ENCODE measurements at places on chromosomes 7 and 10. TPM values are rescaled to one million over a fixed set of nuclear protein-coding genes. Genes with fewer than 3 reads are reported as not detected.
A peak's percentile ranks its signal among the peaks of the same experiment; 100 is the strongest.

- H3K27ac ChIP-seq, result no peak overlapping the region
- H3K36me3 ChIP-seq, result peaks cover 22% of the 10 kb centered on the region
- H3K4me3 ChIP-seq, result no peak overlapping the region
- DNase-seq, result no peak
- peaks cover 17% of the 10 kb centered on the region for H3K4me1 ChIP-seq
- H3K27me3 ChIP-seq, result no peaks in the 10 kb centered on the region
These were observed 127.9 kb downstream of the MLLT10 start for GRCh38 chr10:21661935-21662334.

GRCh38 chr7:120617275-120617674 is 240.7 kb downstream of the TSPAN12 start:
- no peaks in the 10 kb centered on the region for H3K36me3 ChIP-seq
- no peak for DNase-seq
- no peaks in the 10 kb centered on the region for H3K4me1 ChIP-seq
- no peak overlapping the region for H3K27ac ChIP-seq
- H3K27me3 ChIP-seq, result no peaks in the 10 kb centered on the region

DNA sequence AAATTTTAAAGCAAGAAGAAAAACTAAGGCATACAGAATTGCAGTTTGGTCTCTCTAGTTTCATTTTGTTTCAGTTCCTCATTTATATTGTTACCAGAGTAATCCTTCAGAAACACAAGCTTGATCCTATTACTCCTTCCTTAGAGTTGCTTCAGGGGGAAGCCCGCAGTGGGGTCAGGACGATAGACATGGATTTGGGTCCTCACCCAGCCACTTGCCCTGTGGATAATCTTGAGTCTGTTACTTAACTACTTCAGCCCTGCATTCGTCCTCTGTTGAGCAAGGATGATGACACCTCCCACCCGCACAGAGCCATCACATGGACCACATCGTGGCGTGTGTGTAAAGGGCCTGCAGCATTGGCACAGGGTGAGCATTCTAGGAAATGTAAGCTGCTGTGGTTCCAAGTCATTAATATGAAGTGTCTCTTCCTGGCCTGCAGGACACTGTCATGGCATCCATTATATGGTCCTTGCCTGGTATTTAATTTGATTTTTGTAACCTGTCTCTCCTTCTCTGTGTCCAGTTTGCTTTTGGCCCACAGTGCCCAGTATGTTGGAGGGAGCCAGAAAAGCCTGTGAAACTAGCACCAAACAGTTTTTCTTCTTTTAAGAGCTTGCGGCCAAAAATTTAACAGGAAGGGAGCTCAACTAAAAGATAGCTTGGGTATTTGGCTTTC is 111.2 kb downstream of the EEPD1 start:
- no peak overlapping the region for H3K27ac ChIP-seq
- H3K27me3 ChIP-seq, result no peaks in the 10 kb centered on the region
- DNase-seq, result no peak
- no peak overlapping the region for H3K4me3 ChIP-seq
- H3K4me1 ChIP-seq, result peaks cover 24% of the 10 kb centered on the region
- H3K36me3 ChIP-seq, result no peaks in the 10 kb centered on the region

CHAT gene
- total RNA-seq, result not detected

GRCh38 chr10:90288391-90288933 is 569.4 kb downstream of the HTR7 start:
- H3K27me3 ChIP-seq, result no peaks in the 10 kb centered on the region
- no peak overlapping the region for H3K27ac ChIP-seq
- no peaks in the 10 kb centered on the region for H3K4me1 ChIP-seq
- no peaks in the 10 kb centered on the region for H3K36me3 ChIP-seq

DNA sequence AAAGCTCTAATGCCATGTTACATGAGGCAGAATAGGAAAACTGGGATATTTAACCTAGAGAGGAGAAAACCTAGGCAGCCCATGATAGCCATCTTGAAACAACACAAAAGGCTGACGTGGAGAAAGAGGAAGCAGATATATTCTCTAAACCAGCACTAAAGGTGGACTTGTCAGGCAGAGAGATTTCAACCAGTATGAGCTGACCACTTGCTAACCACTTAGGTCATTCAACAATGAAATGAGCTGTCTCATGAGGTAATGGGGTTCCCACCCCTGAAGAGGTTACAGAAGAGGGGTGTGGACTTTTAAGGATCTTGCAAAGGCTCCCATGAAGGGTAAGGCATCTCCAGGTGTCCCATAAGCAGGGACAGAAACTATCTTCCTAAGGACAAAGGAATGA is 26.8 kb upstream of the EGR2 start:
- no peak for DNase-seq
- peaks cover 7% of the 10 kb centered on the region for H3K36me3 ChIP-seq
- H3K4me3 ChIP-seq, result no peak overlapping the region
- no peak overlapping the region for H3K27ac ChIP-seq
- peaks cover 19% of the 10 kb centered on the region for H3K4me1 ChIP-seq
- H3K27me3 ChIP-seq, result peaks cover 26% of the 10 kb centered on the region

DNA sequence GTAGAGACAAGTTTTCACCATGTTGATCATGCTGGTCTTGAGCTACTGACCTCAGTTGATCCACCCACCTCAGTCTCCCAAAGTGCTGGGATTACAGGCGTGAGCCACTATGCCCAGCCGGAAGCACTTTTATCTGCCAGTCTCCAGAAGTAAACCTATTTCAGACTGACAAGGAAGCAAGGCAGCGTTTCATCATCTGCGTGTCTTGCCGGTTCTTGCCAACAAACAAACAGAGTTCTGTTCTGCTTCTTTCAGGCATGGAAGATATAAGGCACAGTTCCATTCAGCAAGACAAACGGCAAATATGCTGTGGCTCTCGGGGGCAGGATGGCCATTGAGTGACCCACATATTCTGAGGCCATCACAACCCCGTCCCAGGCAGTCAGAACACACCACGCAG is 15.5 kb upstream of the LARP4B start:
- H3K4me1 ChIP-seq, result peaks cover 28% of the 10 kb centered on the region
- H3K4me3 ChIP-seq, result no peak overlapping the region
- no peak overlapping the region for H3K27ac ChIP-seq
- DNase-seq, result no peak
- H3K36me3 ChIP-seq, result no peaks in the 10 kb centered on the region

GRCh38 chr10:110073896-110074295 is 66.1 kb downstream of the ADD3 start:
- no peak for DNase-seq
- H3K36me3 ChIP-seq, result peaks cover 6% of the 10 kb centered on the region
- H3K27ac ChIP-seq, result peak overlapping the region; percentile 77

GRCh38 chr7:132394283-132395198 is 181.7 kb downstream of the PLXNA4 start:
- DNase-seq, result no peak
- no peak overlapping the region for H3K4me3 ChIP-seq
- H3K27me3 ChIP-seq, result no peaks in the 10 kb centered on the region
- H3K27ac ChIP-seq, result no peak overlapping the region
- H3K36me3 ChIP-seq, result no peaks in the 10 kb centered on the region

DNA sequence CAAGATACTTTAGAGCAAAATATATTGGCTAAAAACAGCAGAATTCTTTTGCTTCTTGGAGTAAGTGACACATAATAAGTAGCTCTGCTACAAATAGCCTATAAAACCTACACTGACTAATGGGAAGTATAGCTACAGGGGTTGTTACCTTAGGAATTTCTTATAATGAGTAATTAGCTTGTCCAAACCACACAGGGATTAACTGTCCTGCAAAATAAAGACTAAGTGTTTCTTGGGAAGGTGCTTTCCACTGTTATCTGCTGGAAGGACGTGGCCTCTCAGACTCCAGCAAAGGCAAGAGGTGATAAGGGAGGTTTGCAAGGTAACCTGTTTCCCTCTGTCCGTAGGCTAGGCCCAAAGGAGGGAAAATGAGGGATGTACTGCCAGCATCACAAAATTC is 302.4 kb downstream of the DOCK4 start:
- H3K36me3 ChIP-seq, result no peaks in the 10 kb centered on the region
- H3K4me1 ChIP-seq, result no peaks in the 10 kb centered on the region
- no peak overlapping the region for H3K4me3 ChIP-seq

DNA sequence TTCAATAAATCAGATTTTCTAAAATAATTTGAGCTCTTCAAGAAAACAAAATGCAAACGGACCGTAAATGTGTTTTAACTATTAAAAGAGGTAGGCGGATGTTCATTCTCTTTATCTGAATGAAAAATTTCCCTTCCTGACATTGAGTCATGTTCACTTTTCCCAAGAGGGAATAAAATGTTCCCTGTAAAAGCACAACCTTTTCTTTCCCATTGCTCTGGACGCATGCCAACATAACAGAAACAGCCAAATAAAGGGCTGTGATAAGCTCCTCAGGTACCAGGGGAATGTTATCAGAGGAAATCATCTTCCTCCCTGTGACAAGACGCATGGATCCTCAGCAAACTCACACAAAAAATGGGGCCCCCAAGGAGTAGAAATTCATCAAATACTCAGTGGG is 251.8 kb downstream of the MTERF1 start:
- H3K4me1 ChIP-seq, result no peaks in the 10 kb centered on the region
- H3K4me3 ChIP-seq, result no peak overlapping the region
- H3K27me3 ChIP-seq, result no peaks in the 10 kb centered on the region
- H3K36me3 ChIP-seq, result peaks cover 1% of the 10 kb centered on the region

DNA sequence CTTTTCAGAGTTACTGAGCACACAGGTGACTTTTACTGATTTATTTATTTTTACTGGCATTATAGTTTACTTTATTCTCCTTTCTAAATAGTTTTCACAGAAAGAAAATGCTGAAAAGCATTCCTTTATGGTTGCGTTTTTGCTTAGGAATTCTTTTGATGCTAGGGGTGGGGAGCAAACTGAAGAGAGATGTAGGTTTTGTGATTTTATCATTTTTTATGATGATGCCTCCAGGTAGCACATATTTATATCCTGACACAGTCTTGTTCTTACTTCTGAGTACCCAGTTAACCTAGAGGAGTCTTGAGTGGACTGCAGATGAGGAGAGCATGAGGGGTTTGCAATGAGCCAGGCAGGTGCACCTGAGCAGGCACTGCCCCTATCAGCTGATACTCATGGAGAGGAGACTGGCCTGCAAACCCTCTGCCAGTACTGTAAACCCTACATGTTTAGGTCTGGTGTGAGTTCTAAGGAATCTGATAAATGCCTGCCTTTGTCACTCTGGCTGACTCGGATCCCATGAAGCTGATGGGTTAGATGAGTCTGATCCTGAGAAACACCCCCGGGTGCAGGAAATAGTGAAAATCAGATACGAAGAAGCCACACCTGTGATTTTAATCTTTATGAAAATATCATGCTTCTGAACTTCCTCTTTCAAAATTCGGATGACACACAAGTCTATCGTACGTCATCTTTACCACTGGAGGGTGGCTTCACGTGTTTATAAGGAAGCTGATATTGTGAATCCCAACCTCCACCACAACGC is 302.9 kb downstream of the WDR37 start:
- no peak overlapping the region for H3K27ac ChIP-seq
- H3K36me3 ChIP-seq, result no peaks in the 10 kb centered on the region
- peaks cover 46% of the 10 kb centered on the region for H3K27me3 ChIP-seq
- peaks cover 3% of the 10 kb centered on the region for H3K4me1 ChIP-seq

GRCh38 chr10:126565871-126566270 is 104.6 kb downstream of the C10orf90 start:
- H3K27ac ChIP-seq, result no peak overlapping the region
- no peaks in the 10 kb centered on the region for H3K4me1 ChIP-seq
- DNase-seq, result no peak
- no peaks in the 10 kb centered on the region for H3K36me3 ChIP-seq
- H3K27me3 ChIP-seq, result no peaks in the 10 kb centered on the region

- H3K36me3 ChIP-seq, result no peaks in the 10 kb centered on the region
- no peak overlapping the region for H3K4me3 ChIP-seq
- H3K4me1 ChIP-seq, result no peaks in the 10 kb centered on the region
These were observed 427.3 kb upstream of the C7orf33 start for GRCh38 chr7:148163246-148163645.

GRCh38 chr7:98984126-98984525 is 105.8 kb downstream of the TRRAP start:
- no peak overlapping the region for H3K27ac ChIP-seq
- H3K4me1 ChIP-seq, result peaks cover 21% of the 10 kb centered on the region
- H3K36me3 ChIP-seq, result peaks cover 62% of the 10 kb centered on the region
- no peak overlapping the region for H3K4me3 ChIP-seq

Measured in activated naive CD8-positive, alpha-beta T cell treated with anti-CD3 and anti-CD28 coated beads for 36 hours (primary cell).